ENCODE measurements at places on chromosomes 2 and 18.

GRCh38 chr18:62660691-62661090, 54.6 kb upstream of the PHLPP1 start:
- no peaks in the 10 kb centered on the region for H3K27me3 ChIP-seq
- no peak overlapping the region for H3K4me3 ChIP-seq
- H3K36me3 ChIP-seq: no peaks in the 10 kb centered on the region
- no peaks in the 10 kb centered on the region for H3K4me1 ChIP-seq
- no peak for DNase-seq

DNA sequence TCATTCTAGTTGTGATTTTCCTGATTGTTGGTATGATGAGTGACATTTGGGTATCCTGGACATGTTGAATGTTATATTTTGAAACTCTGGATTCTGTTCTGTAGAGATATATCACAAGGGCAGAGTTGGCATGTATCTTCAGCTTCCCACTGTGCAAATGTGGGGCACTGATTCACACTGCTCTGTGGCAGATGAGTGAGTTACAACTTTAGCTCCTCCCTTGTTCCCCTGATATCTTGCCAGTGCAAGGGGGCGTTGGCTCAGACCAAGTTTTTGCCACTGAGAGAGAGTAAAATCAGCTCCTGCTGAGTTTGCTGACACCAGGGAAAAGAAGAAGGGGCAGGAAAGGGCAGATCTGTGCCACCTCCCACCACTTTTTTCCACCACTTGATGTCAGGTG, 199.6 kb upstream of the MMADHC start:
- no peak overlapping the region for H3K4me3 ChIP-seq
- no peaks in the 10 kb centered on the region for H3K4me1 ChIP-seq
- no peak for DNase-seq

- H3K27me3 ChIP-seq: no peaks in the 10 kb centered on the region
- H3K36me3 ChIP-seq: no peaks in the 10 kb centered on the region
- H3K4me3 ChIP-seq: no peak overlapping the region
These were observed 23.0 kb downstream of the STK39 start for GRCh38 chr2:168224346-168224745.

DNA sequence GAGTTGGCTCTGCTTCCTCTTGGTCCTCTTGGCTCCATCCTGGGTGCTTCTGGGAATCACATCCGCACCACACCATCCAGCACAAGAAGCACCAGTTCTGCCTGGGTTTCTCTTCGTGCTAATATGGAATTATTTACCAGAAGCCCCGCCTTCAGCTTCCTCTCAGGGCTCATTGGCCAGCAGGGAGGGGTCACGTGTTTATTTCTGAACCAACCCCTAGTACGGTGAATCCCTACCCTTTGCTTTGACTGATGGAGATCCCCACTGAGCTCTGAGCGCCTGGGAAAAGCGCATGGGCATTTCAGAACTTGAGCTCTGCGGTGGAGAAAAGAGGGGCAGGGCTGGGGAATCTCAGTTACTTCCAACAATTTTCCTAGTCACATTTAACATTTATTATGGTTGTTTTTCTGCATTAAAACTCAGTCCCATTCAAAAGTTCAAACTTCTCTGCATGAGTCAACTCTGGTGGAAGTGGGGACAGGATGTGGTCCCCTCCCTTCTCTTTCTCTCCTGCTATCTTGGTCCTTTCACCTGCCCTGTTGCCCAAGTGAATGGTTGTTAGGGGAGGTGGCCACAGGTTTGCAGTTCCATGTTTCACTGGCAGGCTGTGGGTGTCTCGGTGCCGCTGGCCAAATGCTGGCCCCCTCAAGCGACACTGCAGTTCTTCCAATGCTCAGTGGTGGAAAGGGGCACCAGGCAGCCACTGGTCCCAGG, 76.4 kb upstream of the TTC39C start:
- H3K27ac ChIP-seq: no peak overlapping the region
- H3K36me3 ChIP-seq: no peaks in the 10 kb centered on the region
- DNase-seq: no peak
- no peaks in the 10 kb centered on the region for H3K4me1 ChIP-seq

DNA sequence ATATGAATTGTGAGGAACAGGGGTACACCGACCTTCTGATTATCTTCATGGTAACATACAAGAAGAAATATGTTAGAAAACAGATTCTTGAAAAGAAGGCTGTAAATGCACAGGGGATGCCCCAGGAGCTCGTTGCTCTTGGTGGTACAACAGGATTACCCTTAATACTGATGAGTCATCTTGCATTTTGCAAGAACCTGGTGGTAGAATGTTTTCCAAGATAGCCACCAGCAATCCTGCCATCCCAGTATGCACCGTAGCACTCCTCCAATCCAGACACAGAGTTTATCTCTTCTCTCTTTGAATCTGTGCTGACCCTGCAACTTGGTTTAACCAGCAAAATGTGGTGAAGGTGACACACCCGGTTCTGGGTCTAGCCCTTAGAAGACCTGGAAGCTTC, 238.3 kb downstream of the EN1 start:
- no peak for DNase-seq
- no peak overlapping the region for H3K27ac ChIP-seq
- H3K4me1 ChIP-seq: no peaks in the 10 kb centered on the region

DNA sequence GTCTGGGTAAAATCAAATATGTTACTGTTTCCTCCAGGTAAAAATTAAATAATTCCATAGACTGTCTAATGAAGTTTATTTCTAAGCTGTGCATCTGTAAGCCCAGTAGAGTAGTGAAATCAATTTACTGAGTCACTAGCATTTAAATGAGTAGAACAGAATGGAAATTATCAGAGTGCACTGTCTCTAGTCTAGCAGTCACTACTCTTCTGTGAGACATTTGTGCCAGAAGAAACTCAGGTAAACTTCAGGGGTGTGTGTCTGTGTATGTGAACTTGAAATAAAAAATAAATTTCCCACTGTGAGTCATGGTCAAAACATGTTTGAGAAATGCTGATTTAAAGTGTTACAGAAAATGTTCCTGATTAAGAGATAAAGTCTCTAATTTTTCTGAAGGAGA, 146.4 kb downstream of the RIF1 start:
- H3K4me1 ChIP-seq: no peaks in the 10 kb centered on the region
- H3K27ac ChIP-seq: no peak overlapping the region
- H3K4me3 ChIP-seq: no peak overlapping the region

GRCh38 chr2:42758751-42759150, 5.2 kb downstream of the OXER1 start:
- H3K36me3 ChIP-seq: 0 out of 2 replicates have a peak, but pooled peaks cover 3% of the 10 kb centered on the region
- no peak overlapping the region for H3K4me3 ChIP-seq
- H3K27ac ChIP-seq: no peak overlapping the region
- no peaks in the 10 kb centered on the region for H3K27me3 ChIP-seq

Data from H1 (cell line).